ENCODE measurements at places on chromosomes 12 and 14.

DNA sequence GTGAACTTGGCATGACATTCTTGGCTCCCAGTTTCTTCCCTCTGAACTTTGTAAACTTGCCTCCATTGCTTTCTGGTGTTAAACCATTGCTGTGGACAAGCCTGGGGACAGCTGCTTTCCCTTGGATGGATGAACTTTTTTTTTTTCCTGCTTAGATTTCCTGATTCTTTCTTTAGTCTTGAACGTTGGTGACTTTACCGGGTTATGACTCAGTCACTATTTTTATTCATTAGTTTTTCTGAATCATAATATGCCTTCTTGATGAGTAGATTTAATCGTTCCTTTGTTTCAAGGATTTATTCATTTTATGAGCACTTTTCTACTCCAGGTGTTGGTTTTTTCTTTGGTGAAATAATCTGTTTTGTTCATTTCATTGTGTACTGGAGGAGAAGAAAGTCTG lies 155.0 kb upstream of the RTL1 start:
- DNase-seq = no peak

DNA sequence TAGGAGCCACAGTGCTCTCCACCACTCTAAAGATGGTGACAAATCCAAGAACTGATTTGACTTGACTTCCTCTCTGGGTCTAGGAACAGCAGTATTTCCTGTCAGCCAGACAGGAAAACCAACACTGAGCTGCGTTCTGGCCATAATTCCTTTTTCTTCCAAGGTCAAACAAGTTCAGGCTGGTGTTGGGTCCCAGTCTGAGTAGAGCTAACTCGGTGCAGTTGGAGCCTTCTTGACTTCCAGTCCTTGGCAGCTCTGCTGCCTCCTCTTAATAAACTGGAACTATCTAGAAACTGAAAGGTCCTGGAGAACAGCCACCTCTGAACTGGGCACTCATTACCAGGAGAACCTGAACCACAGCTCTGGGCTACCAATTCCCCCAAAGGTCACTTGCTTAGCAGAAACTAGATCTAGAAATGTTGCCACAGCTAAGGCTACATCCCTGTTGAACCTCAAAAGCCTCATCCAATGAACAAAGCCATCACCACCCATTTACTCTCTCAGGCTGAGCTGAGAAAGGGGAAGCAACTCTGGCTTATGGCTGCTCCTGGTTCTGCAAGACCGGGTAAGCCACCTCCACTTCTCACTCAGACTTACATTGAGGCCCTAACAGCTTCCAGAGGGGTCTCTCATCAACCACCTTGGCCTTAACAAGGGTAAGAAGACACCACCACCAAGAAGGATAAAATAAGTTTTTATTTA lies 27.7 kb downstream of the MAX start:
- DNase-seq = no peak

- no peak for DNase-seq
Observed at GRCh38 chr12:108129017-108129812, at the start of gene WSCD2. Gene WSCD2, plus strand, starts transcription at chr12:108129288. Its CDS starts 66,545 bp downstream, at chr12:108195833.

GRCh38 chr14:104370256-104370870 lies 209.2 kb upstream of the C14orf180 start:
- DNase-seq = no peak

DNA sequence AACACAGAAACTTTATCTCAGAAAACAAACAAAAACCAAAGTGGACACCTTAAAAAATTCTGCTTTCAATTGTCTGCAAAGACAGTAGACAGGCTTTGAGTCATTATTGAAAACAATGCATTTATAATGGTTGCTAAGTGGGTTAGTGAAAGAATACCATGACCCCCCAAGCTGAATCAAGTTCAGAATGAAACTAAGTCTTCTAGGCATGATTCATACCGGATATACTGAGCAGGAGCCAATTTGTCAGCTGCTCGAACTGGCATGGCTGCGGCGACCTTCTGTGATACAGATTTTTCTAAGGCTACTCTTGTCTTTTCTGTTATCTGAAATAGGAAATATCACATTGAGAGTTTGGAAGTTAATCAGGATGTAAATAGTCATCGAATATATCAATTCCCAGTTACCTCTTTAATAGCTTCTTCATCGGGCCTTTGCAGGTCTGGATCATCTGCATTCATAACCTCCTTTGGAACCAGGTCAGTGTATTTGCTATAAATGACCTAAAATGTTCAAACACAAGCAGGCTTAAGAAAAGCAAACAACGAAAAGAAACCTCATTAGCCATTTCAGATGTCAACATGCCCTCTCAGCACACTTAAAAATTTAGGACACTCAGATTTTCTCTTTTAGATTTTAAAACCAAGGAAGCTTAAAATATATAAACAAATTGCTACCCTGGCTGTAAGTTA lies 22.3 kb downstream of the SNW1 start:
- DNase-seq = no peak

- DNase-seq = no peak
Observed at GRCh38 chr14:76904100-76904739, 78.0 kb downstream of the LRRC74A start.

- no peak for DNase-seq
Observed at GRCh38 chr12:65557438-65558181, 266.7 kb upstream of the HMGA2 start.

- DNase-seq = no peak
Observed at GRCh38 chr14:32531942-32532515, 202.9 kb downstream of the AKAP6 start.

GRCh38 chr14:61615743-61616523 lies 79.4 kb upstream of the HIF1A start:
- DNase-seq = no peak

GRCh38 chr12:92627511-92627910 lies 75.3 kb upstream of the PLEKHG7 start:
- no peak for DNase-seq

DNA sequence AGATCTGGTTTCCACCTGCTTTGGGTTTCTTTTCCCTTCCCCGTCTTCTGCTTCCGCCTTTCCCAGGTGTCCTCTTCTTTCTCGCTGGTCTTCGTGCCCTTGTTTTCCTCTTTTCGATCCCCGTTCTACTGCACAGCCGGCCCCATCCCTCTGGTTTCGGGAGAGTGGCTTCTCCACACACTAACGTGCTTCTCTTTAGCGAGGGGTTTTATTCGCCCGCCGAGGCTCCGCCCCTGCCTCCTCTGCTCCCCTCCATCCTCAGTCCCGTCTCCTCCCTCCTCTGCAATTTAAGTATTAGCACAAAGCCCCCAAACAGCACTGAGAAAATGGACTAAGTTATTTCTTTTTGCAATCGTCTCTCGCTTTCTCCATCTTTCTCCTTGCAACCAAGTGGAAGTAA lies at the start of gene SLC7A8:
Gene SLC7A8, minus strand, starts transcription at position 182 of the 400 bp plus-strand sequence. CDS start 746 bp downstream, outside the sequence.
- peak; percentile 5 for DNase-seq

- no peak for DNase-seq
Observed at GRCh38 chr12:65532764-65533163, 254.3 kb downstream of the MSRB3 start.

- DNase-seq = no peak
Observed at GRCh38 chr14:100487304-100487703, 99.9 kb downstream of the BEGAIN start.

DNA sequence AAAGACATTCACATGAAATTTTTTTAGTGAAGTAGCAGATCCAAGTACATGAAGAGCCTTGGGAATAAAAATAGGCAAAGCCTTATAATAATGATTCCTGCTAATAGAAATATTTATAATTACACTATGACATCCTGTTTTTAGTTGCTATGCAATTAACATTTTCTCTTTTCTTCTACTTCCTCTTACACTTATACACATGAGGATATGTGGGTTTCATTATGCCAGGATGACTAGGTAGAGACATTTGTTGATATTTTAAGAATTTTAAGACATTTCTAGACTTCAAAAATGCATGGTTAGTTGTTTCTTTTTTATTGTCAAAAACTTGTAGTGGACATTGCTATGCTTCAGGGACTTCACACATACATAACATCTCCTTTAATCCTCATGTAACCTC lies 326.8 kb downstream of the SYT1 start:
- DNase-seq = no peak

DNA sequence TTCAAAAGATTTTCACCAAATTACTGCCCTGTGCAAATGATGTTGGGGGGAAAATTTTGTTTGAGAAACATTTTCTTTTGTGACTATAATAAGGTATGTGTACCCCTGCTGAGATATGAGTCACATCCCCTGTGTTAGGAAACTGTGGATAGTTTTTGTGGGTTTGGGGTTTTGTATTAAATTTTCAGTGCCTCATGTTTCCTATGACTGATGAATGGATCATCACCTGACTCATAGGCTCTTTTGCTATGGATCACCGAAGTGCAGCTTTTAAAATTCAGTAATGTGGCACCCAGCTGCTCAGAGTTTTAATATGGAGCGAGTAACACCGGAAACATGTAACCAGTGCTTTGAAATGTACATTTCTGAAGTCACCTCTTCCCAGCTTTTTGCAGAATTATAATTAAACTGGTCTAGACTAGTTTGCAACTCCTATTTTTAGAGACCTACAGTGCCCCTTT lies 167.4 kb upstream of the HMGA2 start:
- no peak for DNase-seq

DNA sequence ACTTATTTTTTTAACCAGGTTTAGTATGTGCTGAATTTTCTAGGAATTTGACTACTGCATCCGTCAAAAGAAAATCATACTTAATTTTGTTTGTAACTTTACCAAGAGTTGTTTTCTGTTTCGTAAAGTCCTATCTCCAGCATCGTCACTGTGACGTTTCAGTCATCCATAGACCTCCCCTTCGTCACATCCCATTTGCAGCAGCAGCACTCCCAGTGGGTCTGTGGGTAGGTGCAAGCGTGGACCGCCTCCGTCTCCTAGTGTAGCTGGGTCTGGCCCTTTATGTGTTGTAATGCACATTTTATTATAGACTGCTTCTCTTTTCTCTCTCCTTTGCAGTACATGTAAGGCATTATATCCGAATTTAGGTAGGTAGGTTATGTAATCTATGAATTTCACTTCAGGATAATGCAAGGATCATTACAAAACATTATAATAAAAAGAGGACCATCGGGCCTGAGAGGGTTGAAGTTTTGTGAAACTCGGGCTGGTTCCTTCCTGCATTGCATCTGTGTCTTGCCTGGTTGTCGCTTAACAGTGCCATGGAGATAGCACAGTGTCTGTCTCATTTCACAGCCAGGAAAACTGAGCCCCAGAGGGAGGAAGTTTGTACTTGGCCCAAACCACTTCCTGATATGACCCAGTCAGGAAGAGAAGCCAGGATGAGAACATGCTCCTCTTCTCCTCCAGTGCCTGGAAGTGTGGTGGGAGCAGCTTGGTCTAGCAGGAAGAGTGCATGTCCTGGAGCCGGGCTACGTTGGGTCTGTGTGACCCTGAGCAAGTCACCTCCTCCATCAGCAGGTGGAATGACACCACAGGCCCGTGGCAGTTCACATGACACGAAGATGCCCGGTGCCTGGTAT lies 41.3 kb downstream of the EVL start:
- DNase-seq = peak; percentile 52

- DNase-seq = no peak
Observed at GRCh38 chr12:79932357-79932756, 2.5 kb downstream of the PPP1R12A start.

Data from activated T-cell treated with anti-CD3 and anti-CD28 coated beads for 24 hours (primary cell).